ENCODE measurements at places on chromosomes 4 and X. TPM values are rescaled to one million over a fixed set of nuclear protein-coding genes. Genes with fewer than 3 reads are reported as not detected.

- no peak for DNase-seq
Observed at GRCh38 chr4:94546949-94547348, 95.2 kb downstream of the PDLIM5 start.

DNA sequence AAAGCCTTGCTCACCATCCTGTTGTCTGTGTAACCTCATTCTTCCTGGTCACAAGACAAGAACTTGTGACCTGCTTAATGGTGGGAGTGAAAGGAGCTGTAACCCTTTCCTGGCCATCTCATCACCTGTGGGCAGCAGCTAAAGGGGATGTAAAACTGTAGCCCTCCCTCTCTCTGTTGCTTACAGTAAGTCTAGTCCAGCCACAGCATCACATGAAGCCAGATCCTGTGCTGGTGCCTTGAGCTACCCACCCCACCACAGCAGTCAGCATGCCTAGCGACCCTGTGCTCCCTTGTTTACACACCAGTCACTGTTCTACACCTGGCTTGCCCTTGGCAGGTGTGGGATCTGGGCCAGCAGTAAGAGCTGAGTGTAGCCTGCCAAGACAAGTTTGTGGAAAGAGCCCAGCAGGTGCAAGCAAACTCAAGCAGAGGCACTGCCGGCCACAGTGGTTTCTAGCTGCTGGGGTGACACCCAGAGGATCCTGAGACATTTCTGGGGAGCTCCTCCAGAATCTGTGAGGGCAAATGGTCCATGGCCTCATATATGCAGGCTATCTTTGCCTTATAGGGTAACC lies 41.0 kb downstream of the UGT2B28 start:
- DNase-seq, result no peak

DNA sequence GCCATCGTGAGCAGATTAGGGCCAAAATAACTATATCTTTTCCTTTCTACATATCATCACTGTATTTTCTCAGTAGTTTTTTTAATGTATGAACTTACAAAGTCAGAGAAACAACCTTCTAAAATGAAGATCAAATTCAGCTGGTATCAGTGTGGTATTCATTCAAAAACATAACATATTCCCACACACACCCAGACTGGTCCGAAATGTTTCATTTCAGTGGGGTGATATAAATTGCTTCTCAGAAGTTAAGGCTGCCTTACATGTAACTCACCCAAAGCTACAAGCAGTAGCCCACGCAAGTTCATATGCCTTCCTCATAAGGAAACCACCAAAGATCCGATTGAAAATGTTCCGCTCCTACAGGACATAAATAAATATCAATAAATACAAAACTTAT lies 37.8 kb downstream of the ACOT9 start:
- DNase-seq, result no peak

Gene RAB39B
- not detected for total RNA-seq

DNA sequence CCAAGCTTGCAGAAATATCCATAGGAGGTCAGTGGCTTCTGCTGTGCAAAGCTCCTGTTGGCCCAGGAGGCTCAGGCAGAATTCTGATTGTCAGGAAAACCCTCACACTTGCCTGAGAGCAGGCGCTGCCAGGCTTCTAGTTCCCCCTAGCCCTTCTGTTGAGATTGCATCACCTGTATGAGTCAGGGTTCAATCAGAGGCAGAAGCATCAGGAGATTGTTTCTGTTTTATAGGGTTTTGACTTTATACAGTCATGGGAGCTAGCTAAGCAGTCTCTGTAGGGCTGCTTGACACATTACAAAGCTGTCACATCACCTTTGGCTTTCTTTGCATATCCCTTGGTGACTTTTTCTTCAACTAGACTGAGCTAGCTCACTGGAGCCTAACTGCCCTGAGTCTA lies 27.8 kb downstream of the DIPK2B start:
- no peak for DNase-seq
